ENCODE measurements at places on chromosomes 12 and 14. TPM values are rescaled to one million over a fixed set of nuclear protein-coding genes. Genes with fewer than 3 reads are reported as not detected.

Gene FOXJ2
- 8.3 TPM for total RNA-seq

Gene TNFAIP2
- 358 TPM for total RNA-seq

Gene PRKD1
- 2.5 TPM for total RNA-seq

Gene LPAR5
- 0.85 TPM for total RNA-seq

Gene REM2
- 0.26 TPM for total RNA-seq

Gene TEX22
- total RNA-seq: 0.23 TPM

Gene CLMN
- total RNA-seq: 5.5 TPM

Measured in A549 treated with ZK216348 at 1 μM for 4 hours (cell line).